Stimulated activated CD4-positive, alpha-beta T cell treated with anti-CD3 and anti-CD28 coated beads, Interleukin-2, amount 100 ng/mL, for 48 hours (primary cell): ENCODE measurements at places on chromosomes 12 and 14.

GRCh38 chr14:31261859-31262731 is 54.5 kb upstream of the HECTD1 start:
- DNase-seq, result no peak

DNA sequence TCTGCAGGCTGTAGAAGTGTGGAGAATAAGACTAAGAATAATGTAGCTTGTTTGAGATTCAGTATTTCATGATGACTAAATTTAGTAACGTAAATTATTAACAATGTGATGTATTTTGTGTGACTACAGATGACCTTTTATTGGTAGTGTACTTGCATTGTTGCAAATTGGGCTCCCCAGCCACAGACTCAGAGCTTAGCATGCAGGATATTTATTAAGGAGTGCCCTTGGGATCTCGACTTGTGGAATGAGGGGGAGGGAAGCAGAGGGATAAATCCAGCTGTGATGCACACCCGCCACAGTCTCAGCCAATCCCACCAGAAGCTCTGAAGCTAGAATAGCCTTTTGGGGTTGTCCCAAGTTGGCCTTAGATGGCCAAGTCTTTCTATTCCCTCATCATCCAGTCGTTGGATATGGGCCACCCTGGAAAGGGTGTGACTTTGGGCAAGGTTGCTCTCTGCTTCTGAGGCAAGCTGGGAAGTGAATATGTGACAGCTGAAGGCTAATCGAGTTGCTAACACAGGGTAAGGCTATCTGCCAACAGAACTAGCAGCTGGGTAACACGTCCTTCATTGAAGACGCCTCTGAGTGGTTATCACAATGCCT is 42.1 kb upstream of the USP44 start:
- no peak for DNase-seq

DNA sequence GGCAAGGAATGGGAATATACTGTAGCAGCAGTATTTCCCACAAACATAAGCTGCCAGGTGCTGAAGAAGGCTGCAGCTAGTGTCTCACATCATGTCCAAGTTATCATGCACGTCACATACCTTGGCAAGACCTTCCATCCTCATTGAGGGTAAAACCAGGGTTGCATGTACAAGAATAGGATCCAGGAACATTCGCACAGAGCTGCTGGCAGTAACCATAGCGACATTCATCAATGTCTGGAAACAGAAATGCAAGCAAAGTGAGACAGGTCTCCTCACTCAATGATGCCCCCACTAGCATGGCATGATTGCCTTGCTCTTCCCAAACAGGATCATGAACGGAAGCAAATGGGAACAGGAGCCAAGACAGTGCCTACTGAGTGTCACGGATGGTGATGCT is 23.8 kb upstream of the TC2N start:
- DNase-seq, result no peak

DNA sequence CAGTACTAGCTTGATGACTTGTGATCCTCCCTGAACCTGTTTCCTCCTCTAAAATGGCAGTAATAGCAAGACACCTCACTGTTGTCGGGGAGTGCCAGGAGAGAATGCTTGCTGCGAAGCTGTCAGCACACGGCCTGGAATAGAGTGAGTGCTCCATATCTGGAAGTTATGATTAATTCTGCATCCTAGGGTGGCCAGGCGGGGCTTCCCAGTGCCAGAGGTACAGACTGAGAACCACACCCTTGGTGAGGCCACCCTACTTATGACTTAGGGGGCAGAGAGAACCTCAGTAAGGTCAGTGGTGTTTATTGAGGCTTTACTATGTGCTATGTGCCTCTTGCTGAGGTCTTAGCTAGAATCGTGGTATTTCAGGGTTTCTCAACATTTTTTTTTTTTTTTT is 20.1 kb downstream of the MORN3 start:
- no peak for DNase-seq

DNA sequence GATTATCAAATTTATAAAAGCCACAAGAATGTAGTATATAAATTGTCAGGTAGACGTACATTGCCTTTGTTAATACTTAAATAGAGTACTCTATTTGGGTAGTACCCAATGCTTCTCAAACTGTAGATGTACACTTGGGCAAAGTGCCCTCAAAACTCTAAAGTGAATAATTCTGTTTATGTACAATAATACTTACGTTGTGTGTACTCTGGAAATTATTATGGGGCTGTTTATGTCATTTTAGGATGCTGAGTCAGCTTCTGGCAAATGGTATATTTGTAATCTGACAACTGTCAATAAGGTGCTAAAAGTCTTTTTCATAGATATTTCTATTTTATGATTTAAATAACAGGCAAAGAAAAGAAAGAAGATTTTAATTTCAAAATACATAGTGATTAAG is 102.4 kb downstream of the CCDC91 start:
- DNase-seq, result no peak

GRCh38 chr12:24899503-24900075 is 49.3 kb downstream of the BCAT1 start:
- DNase-seq, result no peak

- no peak for DNase-seq
These were observed 153.0 kb upstream of the BMP4 start for GRCh38 chr14:54109521-54110120.

DNA sequence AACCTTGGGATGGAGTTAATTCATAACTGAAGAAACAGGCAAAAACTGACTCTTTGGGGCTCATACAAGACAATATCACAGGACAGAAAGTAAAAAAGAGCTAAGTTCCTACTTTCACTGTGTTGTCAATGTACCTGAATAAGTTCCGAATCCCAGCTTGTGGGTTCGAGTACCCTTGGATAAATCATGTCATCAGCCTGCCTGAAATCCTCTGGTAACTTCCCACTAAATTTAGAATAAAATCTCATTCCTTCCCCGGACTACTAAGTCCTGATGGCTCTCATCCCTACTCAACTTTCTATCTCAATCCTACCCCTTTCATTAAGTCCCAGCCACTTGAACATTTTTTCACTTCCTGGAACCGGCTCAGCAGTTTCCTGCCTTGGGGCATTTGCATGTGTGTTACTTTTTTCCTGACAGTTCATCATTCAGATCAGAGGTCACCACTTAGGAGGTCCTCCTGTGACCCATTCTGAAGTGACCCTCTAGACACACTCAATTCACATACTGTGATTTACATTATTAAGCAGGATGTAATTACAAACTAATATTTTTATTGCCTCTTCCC is 12.7 kb downstream of the ERP29 start:
- DNase-seq, result no peak

- DNase-seq, result no peak
These were observed 20.4 kb downstream of the KRT18 start for GRCh38 chr12:52969166-52969795.

- no peak for DNase-seq
These were observed 148.1 kb upstream of the LRIG3 start for GRCh38 chr12:59068436-59068835.
